ENCODE measurements at places on chromosomes 4 and X.

GRCh38 chr4:4792466-4792865 is 67.0 kb upstream of the MSX1 start:
- no peak for DNase-seq

- DNase-seq: no peak
These were observed 7.4 kb downstream of the PSAPL1 start for GRCh38 chr4:7427361-7427760.

- DNase-seq: peak; percentile 57
These were observed 108.4 kb downstream of the AFF1 start for GRCh38 chr4:87042986-87043820.

DNA sequence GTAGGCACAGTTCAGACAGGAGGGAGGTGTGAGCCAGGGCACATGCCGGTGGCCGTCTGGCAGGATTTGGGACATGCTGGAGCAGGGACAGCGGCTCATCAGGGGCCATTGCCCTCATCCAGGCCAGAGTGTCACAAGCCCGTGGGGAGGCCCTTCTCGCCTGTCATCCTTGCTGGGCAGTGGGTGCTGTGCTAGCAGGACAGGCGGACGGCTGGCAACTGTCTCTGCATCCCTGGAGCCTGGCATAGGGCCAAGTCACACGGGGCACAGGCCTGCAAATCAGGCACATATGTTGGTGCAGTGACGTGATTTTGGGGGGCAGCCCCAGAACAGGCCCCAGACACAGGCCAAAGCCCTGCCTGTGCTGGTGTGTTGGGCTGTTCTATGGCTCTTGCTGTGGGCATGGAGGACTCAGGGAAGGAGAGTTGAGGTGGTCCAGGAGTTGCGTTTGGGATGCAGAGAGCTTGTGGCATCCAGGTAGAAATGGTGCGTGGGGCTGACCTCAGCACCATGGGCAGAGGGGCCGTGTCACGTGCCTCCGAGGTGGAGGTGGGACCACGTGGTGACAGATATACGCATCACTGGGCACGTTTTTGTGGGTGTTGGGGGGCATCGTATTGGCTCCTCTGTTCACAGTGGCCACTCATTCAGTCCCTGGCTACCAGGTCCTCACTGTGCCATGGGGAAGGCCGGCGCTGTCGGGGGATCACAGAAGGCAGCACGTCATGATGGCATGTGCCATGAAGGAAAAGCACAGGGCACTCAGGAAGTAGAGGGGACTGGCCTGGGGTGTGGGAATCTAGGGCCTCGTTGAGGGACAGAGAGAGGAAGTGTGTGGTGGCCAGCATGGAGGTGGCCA is 14.6 kb upstream of the MSANTD1 start:
- DNase-seq: no peak

DNA sequence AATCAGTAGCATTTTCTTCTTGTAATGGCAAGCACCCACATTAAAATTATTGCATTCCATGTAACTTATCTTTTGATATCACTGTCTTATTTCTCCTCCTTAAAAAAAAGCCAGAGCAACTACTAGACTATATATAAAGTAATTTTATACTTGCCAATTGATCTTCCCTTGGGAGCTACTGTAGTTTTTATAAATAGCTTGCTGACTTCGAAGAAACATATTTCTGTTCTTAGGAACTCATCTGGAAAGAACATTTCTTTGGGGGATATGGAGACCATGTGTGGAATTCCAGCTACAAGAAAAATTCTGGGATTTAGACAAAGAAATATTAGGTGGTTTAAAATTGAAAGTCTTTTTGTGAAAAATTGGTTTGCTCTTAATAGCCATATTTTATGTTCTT is 94.9 kb downstream of the BMPR1B start:
- peak; percentile 14 for DNase-seq
